ENCODE measurements at places on chromosomes 2 and 18.

- no peak for DNase-seq
Observed at GRCh38 chr2:208006337-208006736, 19.0 kb downstream of the PLEKHM3 start.

GRCh38 chr2:188364033-188364630 is 72.5 kb downstream of the GULP1 start:
- DNase-seq, result no peak

GRCh38 chr18:770583-770961 is 41.5 kb downstream of the YES1 start:
- DNase-seq, result no peak

DNA sequence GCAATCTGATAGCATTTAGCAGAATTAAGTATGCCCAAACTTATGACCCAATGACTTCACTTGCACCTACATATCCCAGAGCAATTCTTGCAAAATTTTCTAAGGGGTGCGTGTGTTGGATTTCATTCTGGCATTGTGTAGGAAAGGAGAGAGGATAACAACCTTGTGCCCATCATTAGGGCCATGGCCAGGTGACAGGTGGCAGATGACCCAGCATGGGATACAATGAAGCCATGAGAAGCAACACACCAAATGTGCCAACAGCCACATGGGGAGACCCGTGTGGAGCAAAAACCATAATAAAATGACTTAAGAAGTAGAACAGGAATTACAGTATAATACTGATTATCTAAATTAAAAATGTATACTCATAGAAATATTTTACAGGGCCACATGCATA is 166.9 kb upstream of the EPB41L3 start:
- DNase-seq, result no peak

- no peak for DNase-seq
Observed at GRCh38 chr2:164964700-164965099, 9.4 kb upstream of the SLC38A11 start.

DNA sequence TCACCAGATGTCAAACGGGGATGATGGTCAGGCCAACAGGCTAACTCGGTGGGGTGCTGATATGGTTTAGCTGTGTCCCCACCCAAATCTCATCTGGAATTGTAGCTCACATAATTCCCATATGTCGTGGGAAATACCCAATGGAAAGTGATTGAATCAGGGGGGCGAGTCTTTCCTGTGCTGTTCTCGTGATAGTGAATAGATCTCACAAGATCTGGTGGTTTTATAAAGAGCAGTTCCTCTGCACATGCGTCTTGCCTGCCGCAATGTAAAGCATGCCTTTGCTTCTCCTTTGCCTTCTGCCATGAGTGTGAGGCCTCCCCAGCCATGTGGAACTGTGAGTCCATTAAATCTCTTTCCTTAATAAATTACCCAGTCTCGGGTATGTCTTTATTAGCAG is 74.4 kb upstream of the YWHAQ start:
- DNase-seq, result no peak

DNA sequence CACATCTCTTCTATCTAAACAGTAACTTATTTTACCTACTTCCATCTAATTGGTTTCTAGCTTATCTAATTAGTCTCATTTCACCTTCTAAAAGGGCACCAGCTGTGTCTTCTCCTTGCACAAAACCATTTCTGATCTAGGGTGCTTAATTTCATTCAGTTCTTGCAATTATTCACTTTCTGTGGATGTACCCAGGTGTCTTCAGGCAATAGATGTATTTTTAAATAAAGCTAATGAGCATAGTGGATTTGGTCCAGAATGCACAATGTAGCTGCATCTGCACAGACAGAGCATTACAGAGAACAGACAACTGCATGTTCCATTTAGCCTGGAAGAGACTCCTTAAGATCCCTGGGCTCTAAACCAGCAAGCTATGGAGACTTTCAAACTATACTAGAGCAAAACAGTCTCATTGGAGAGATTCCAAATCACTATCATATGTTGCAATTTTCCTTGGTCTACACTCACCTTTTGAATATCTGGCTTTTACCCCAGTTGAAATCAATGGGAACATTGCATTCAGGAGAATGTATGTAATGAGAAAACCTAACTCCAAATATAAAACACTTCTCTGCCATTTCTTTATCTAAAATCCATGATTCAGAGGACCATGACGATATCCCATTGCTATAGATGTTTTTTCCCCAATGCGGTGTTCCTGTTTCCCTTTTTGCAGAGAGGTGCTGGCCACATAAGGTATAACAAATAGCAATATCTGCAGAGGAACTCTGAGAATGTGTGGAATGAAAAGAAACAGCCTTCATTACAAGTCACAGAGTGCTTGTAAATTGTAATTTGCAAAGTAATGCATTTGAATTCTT is 3.5 kb upstream of the RFX8 start:
- DNase-seq, result no peak

DNA sequence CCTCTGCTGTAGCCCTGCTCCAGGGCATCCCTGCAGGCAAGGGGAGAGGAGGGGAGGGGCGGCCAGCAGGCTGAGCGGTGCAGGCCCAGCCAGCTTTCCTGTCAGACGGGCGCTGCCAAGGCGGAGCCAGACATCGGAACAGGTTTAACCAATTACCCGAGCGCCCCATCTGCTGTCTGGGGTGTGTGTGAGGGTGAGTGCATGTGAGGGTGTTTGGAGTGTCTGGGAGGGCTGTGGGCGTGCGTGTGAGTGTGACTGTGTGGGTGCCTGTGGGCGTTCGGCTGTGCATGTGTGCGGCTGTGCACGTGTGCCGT is 20.0 kb downstream of the EMX1 start:
- no peak for DNase-seq

GRCh38 chr2:143719406-143719805 is 590.2 kb downstream of the ARHGAP15 start:
- DNase-seq, result no peak

DNA sequence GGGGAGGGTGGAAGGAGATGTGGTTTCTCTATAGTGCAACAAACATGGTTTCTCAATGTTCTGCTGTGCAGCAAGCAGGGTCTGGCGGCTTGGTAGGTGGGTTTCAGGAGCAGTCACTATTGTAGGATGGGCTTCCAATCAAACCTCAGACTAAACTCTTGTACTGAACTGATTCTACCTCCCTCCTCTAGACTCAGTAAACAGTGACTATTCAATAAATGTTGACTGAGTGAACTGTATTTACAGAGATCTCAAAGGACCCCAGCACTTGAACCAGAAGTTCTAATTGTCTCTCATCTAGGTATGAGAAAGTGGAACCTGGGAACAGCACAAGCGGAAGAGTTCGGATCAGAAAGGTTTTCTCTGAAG is 26.8 kb upstream of the CYP27A1 start:
- no peak for DNase-seq

DNA sequence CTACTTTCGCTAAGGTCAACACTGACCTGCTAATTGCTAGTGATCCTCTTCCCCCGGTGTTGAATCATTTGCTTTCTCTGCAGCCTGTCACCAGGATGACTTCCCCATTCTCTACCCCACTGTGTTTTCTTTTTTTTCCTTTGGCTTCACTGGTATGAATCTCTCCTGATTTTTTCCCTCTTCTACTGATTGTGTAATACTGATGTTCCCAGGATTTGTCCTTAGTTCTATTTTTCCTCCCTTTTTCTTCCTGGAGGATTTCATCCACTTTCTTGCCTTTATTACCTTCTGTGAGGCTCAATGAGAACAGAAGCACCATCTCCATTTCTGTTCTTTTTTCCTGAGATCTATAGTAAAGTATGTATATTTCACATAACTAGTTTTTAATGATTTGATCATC is 14.1 kb upstream of the MSH2 start:
- DNase-seq, result no peak

GRCh38 chr2:10333247-10333613 is 30.5 kb downstream of the HPCAL1 start:
- DNase-seq, result no peak

DNA sequence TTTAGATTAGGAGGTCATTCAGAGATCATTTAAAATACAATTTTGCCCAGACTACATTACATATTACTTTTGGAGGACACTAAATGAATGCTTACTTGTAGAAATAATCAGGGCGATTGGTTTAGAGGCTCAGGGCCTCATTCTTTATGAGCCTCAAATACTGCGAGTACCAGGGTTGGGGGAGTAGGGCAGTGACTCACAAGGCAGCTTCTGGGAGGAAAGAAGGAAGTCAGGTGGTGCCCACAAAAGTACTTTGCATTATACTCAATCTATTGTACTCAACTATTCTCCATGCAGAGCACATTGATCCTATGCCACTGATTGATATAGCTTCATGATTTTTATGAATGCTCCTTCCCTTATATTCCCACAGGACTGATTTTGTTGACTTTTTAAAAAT is 166.9 kb downstream of the SOCS6 start:
- no peak for DNase-seq

- no peak for DNase-seq
Observed at GRCh38 chr2:110980339-110981062, 140.2 kb upstream of the BCL2L11 start.

DNA sequence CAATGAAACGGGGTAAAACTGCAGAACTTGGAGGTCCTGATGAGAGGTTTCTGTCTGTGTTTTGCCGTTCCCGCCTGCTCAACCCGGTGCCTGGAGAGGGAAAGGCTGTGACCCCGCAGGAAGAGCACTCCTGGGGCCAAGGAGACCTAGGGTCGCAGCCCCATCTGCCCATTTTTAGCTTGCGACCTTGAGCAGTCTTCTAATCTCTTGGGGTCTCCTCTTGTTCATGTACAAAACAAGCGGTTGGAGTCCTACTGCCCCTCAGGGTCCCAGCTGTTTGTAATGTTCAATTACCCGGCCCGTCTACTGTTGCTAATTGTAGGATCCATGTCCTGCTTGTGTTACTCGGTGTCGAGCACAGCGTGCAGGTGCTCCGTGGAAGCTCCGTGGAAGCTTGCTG is 104.5 kb downstream of the PTGR3 start:
- DNase-seq, result no peak

DNA sequence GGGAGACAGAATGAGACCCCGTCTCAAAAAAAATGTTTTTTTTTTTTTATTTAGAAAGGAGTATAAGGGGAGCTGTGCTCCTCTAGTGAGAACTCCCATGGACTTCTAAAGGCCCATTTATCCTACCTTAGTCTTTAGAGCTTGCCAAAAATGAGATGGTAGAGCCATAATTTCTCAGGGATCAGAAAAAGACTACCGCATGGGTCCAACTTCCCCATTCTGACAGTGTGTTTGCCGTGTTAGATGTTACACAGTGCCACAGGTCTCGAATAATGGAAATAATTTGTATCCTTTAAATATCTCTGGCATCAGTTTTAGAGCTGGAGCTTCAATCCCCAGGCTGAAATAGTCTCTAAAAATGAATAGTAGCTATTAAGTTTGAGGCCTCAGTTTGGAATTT is 6.0 kb upstream of the SLC39A10 start:
- no peak for DNase-seq

- no peak for DNase-seq
Observed at GRCh38 chr2:181915102-181915501, 23.6 kb downstream of the ITPRID2 start.

DNA sequence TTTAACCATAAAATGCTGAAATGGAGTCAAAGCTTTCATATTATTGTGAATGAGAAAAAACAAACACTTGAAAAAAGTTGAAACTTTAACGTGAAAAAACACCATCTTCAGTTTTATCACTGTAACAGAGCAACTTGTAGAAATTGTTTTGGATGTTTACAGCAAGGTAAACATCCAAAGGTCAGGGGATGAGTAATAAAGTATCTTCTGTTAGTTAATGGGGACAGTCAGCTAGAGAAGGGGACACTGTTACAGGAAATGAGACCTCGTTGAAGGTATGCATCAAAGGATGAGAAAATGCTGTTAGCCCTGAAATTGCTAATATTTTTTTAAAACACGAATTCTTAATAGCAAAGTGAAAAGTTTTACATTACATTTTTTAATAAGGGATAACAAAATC is 2.9 kb downstream of the RHBDD1 start:
- DNase-seq, result no peak

DNA sequence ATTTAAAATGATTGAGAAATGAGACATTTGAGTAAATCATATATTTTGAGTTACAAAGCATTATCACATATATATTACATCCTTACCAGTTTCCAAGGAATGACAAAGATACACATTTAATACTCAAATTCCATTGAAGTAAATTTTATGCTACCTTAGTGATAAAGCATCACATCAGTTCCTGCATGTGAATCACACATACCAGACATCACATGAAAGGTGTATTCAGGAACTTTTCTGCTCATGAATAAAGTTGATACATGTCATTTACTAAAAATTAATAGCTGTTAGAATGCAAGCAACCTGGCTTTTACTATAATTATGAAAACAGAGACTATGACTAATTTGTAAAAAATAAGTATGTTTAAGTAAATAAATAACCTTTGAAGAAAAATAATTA is 548.8 kb upstream of the SLC39A10 start:
- DNase-seq, result no peak

DNA sequence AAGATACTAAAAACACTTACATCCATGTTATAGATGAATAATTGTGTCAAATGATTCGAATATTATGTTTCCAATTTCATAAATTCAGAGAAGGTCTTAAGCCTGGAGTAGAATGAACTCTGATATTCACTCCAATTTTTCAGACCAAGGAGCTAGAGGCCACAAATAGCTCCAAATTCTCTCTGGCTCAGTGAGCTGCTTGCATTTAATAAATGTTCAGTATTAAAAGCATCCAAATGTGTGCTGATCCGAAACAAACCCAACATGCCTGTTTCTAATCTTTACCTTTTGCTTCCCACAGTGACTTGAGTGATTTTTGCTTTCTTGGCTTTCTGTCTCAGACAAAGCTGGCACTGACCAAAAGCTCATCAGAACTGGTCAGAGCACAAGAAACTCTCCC is 291.4 kb downstream of the CCDC85A start:
- no peak for DNase-seq

DNA sequence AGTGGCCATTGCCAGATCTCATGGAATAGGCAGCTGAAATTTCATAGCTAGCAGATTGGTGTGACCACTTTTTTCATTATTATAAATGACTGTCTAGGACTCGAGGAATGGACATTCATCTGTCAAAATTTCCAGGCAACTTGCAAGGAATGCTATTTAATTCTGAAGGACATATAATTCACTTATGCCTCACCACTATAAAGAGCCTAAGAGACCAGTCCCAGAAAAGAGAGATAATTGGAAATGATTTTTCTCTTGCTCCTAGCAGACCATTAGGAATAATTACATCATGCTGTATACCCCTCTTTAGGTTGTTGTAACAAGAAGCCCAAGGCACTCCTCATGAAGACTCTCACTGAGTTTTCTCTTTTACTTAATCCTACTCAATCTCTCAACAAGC is 557.4 kb upstream of the RAB6C start:
- no peak for DNase-seq

GRCh38 chr2:101040072-101040471 is 38.0 kb downstream of the RPL31 start:
- DNase-seq, result no peak
